ENCODE measurements at places on chromosomes 7 and 10.

GRCh38 chr7:128707752-128708151 is 31.4 kb upstream of the CALU start:
- DNase-seq: no peak

- no peak for DNase-seq
Observed at GRCh38 chr7:36281945-36282717, 107.5 kb upstream of the ANLN start.

DNA sequence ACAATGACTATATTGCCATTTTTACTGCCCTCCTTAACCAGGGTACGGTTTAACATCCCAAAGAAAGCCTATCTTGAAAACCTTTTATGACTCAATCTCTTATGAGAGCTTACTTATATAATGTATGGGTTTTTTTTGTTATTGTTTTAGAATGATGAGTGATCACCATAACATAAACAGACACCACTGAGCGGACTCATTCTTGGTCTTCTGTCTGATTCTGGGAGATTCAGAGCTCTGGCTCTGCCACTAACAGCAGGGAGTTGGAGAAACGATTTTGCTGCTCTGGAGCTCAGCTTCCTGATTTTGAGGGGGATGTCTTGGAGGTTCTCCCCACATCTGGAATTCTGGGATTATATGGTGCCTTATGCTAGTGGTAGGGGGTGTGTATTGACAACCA is 244.1 kb downstream of the FRMD4A start:
- no peak for DNase-seq

DNA sequence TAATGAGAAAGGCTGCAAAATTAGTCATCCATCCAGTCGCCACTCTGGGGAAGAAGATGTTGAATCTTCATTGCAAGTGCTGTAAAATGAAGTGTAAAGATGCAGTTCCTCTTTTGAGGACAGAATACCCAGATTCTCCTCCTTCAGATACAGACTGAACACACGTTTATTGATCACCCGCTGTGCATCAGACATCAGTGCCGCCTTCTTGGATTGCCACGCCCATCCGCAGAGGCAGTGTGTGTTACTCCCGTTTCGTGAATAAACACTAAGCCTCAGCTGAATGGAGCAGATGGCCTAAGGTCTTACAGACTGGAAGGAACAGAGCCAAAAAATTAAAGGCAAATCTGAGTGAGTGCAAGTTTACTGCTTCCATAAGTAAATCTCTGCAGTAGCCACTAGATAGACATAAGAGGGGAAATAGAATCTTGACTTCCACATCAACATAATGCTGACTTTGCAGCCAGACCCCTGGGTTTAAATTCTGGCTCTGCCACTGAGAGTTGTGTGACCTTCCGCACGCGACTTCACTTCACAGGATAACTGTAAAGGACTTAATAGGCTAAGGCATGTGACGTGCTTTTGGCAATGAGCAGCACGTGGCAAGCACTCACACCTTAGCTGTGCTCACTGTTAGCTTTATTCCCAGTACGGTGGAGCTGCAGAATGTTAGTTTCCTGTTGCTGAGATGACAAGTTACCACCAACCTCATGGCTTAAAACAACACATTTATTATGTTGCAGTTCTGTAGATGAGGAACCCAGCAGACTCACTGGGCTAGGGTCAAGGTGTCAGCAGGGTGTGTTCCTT is 285.9 kb downstream of the CELF2 start:
- DNase-seq: no peak

DNA sequence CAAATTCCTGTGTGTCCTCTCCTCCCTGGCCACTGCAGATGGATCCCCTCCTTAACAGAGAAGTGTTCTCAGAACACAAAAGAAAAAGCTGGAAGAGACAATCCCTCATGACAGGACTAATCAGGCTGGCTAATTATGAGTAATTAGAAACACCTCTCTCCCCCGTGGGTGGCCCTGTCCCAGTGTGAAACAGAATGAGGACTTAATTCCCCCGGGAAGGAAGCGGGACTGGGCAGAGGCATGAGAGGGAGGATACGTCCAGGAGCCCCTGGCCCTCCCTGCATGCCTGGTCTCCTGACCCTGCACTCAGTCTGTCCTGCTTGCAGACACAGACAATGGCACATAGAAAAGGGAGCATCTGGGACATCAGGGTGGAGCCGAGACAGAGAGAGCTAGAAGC is 7.6 kb upstream of the ADCYAP1R1 start:
- DNase-seq: no peak

GRCh38 chr10:44660271-44660670 is 250.9 kb upstream of the TMEM72 start:
- no peak for DNase-seq

DNA sequence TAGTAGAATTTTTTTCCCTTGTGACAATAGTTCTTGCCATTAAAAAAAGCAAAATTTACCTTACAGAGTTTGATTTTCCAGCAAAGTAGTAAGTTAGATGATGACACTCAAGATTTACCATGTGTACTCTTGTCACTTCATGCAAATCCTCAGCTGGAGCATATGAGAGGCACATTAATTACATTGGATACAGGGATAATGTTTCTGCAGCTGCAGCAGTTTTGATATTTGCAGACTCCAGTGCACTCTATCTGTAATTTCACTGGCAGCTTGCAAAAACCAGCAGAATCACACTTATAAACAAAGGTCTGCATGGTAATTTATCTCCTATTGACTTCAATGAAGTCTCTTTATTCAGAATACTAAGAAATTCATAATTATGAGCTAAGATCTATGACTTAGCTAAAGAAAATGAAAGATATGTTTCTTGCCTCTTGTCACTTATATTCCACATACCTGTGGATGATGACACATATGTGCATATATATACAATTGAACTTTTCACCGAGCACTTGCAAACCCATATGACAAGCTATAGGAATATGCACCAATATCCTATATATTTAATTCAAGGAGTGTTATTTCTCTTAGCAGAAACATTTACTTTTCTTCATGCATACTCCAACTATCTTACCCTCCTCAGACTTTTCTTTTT is 530.6 kb downstream of the PHTF2 start:
- DNase-seq: no peak

DNA sequence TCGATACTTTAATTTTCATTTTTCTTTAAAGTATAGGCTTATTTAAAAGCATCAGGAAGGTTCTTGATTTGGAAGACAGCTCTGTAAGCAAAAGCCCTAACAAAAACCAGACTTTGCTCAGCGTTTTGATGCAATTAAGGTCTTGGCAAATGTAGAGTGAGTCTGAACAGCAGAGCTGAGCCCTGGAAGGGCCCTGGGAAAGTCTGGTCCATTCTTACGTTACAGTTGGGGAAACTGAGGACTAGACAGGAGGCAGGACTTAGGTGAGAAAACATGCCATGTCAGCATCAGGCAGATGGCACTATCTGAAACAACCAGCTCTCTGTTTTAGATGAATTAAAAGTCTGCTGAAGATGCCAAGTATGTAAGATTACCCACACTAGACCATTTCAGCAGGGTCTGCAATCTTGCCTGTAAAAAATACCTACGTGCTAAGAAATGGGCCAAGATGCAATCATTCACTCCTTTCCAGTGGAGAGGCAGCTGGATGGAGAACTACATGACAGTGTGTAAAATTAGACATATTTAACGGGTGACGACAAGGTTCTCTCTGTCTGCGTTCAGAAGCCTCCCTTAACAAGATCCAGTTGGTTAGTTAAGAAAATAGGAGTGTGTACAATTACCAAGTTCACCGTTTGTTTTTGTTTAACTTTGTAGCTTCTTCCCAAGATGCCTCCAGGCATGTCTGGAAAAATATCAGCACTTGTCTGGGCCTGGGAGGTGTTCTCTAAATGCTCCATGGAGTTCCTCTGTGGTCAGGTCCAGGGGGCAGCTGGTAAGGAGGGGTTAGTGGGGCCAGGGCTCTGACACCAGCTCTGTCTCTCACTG is 502.3 kb upstream of the ZMIZ1 start:
- no peak for DNase-seq

DNA sequence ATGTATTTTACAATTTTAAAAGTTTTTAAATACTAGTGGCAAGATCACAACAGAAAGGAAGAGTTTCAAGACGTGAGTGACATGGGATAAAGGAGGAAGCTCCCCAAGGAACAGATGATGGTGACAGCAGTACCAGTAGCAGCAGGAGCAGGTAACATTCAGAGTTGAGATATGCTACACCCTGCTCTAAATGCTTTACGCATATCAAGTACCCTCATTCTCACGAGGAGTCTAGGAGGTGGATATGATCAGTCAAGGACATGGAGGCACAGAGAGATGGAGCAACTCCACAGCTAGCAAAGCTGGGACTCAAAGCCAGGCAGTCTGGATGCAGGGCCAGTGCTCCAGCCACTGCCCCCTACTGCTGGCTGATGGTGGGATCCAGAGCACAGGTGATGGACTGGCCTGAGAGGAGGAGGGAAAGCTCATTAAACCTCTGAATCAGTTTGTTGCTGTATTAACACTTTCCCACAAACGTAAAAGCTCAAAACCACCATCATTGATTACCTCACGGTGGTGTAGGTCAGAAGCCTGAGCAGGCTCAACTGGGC is 17.5 kb downstream of the RP9 start:
- no peak for DNase-seq

GRCh38 chr7:40826411-40827221 is 691.8 kb downstream of the SUGCT start:
- no peak for DNase-seq

- DNase-seq: no peak
Observed at GRCh38 chr7:50854247-50854646, 71.6 kb upstream of the GRB10 start.

DNA sequence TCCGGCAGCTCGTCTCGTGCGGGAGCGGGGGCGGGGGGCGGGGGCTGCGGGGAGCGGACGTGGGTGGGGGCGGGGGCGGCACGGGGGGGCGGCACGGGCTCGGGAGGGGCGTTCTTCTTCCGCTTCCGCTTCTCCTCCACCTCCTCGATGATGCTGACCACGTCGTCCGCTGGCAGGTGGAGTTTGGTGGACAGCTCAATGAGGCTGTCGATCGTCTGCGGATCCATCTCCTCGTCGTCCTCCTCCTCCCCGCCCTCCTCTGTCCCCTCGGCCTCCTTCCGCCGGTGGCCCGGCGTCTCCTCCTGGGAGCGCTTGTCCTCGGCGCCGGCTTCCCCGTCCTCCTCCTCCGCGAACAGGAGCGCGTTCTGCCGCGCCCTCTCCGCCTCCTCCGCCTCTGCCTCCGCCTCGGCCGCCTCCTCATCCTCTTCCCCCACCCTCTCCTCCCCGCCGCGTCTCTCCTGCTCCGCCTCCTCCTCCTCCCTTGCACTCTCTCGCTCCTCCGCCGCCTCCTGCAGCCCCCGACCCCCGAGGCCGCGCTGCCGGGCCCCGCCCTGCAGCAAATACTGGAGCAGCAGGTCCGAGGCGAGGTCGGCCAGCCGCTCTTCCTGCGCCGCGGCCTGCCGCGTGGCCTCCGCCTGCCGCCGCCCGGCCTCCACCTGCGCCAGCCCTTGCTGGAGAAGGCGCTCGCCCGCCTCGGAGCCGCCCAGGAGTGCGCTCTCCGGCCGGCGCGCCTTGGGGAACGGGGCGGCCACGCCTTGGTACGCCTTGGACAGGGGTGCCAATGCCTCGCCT is 1.9 kb downstream of the VGF start:
- DNase-seq: no peak

- DNase-seq: no peak
Observed at GRCh38 chr10:27614776-27615175, 110.7 kb downstream of the RAB18 start.

DNA sequence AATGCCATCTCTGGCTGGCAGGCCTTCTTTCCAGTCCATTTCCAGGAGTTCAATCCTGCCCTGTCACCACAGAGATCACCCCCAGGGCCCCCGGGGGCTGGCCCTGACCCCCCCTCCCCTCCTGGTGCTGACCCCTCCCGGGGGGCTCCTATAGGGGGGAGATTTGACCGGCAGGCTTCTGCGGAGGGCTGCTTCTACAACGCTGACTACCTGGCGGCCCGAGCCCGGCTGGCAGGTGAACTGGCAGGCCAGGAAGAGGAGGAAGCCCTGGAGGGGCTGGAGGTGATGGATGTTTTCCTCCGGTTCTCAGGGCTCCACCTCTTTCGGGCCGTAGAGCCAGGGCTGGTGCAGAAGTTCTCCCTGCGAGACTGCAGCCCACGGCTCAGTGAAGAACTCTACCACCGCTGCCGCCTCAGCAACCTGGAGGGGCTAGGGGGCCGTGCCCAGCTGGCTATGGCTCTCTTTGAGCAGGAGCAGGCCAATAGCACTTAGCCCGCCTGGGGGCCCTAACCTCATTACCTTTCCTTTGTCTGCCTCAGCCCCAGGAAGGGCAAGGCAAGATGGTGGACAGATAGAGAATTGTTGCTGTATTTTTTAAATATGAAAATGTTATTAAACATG is 6.0 kb downstream of the CHPF2 start:
- DNase-seq: no peak

DNA sequence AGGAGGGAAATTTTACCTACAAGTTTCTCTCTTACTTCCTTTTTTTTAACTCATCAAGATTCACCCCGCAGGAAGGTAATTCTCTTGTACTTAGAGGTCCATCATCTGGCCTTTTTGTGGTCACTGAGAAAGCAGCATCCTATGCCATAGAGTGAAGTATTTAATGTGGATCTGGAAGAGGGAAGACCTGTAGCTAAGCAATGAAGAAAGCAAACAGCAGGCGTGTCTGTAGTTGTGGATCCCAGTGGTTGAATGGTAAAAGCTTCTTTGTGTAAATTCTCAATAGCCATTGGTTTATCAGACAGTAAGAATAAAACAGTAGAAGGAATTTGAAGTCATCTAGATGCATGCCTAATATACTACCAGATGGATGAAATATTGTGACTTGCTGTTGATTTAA is 196.4 kb downstream of the ANKRD7 start:
- no peak for DNase-seq

- peak; percentile 52 for DNase-seq
Observed at GRCh38 chr7:8068892-8069686, 100.5 kb downstream of the GLCCI1 start.

- no peak for DNase-seq
Observed at GRCh38 chr7:2201128-2201527, 31.6 kb downstream of the MAD1L1 start.

DNA sequence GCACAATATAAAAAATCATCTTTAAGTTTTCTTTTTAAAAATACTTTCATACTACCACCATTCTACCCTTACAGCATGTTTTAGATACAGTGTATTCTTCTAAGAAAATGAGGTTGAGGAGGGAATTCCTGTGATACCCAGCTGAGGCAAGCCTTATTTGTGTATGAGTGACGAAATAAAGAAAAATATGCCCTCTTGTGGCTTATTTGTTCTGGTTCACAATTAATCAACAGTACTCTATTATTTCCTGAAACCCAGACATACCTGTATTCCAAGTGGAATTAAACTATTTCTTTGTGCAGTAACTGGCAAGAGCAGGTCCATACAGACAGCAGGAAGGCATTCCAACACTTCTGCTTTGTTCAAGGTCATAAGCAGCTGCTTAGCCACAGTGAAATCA is 4.5 kb upstream of the SEMA3D start:
- no peak for DNase-seq

DNA sequence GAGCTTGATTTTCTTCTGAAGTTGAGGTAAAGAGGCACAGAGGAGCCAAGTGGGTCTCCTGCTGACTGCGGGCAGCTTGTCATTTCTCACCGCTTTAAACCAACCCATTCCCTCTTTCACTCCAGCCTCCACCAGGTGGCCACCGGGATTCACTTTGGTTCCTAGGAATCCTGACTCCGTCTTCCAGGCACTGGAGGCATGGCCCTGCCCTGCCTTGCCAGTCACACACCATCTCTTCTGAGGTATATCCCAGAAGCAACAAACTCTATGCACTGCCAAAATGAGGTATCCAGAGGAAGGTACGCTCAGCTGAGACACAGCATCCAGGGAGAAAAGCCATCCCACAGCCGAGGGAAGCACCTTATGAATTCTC is 280.8 kb downstream of the TNS3 start:
- peak; percentile 62 for DNase-seq

All from H1 (cell line).